ENCODE measurements at places on chromosomes 1 and 21.
A peak's percentile ranks its signal among the peaks of the same experiment; 100 is the strongest.

GRCh38 chr1:11804666-11805421, 920 bp downstream of the MTHFR start:
- peak; percentile 68 for DNase-seq

- DNase-seq: no peak
Observed at GRCh38 chr1:11147197-11147770, 41.9 kb upstream of the ANGPTL7 start.

DNA sequence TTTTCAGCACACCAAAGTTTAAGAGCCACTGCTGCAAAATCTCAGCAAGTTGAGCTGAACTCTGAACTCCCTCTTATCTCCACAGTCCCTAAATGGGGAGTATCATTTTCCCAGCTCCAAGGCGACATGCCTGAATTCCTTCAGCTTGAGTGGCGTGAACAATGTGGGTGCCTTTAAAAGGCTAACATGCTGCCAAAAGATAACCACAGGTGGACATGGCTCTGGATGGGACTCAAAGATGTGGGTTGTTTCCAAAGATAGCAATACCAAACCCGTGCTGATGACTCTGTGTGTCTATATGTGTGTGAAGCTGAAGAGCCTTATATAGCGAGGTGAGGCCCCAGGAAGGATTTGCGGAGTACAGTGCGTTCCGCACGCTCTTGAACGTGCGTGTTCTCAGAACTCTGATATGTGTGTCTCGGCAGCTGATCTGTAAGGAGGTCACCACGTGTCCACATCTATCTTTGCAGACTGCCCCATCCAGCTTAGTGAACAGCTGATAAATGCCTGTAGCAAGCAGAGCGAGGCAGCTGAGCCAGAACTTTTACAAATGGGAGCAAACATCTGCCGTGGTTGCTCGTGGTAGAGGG, 189.2 kb downstream of the DYRK1A start:
- DNase-seq: no peak

- DNase-seq: no peak
Observed at GRCh38 chr1:43982808-43983207, 3.8 kb downstream of the B4GALT2 start.

DNA sequence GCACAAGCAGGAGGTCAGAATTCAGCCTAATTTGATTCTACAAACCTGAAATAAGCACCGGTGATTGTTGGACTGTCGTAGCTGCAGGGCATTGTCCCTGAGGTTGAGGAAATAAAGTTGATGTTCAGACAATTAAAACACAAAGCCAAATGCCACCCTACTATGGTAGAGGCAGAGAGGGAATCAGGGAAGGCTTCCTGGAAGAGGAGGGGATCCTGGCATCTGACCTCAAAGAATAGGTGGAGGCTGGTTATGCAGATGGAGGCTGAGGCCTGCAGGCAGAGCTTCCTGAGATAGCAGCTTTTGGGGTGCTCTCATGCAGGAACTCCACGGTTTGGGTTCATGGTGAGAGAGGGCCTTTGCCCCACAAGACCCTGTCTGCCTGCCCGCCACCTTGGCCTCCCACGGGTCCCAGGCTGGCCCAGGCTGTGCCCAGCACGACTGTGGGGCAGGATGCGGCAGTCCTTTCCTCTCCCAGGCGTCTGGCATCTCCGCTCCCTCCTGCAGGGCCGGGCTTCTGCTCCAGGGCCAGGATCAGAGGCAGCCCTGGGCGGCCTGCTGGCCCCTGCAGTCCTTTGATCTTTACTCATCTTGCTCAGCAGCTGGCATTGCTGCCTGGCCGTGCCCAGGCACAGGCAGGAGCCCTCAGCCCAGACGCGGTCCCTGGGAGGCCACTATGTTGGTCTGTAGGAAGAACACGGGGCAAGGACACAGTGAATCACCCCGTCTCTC, 134.1 kb upstream of the VAMP3 start:
- DNase-seq: no peak

GRCh38 chr1:22507587-22507986, 55.7 kb upstream of the EPHA8 start:
- no peak for DNase-seq

- no peak for DNase-seq
Observed at GRCh38 chr1:46425726-46426125, 31.6 kb downstream of the FAAH start.

DNA sequence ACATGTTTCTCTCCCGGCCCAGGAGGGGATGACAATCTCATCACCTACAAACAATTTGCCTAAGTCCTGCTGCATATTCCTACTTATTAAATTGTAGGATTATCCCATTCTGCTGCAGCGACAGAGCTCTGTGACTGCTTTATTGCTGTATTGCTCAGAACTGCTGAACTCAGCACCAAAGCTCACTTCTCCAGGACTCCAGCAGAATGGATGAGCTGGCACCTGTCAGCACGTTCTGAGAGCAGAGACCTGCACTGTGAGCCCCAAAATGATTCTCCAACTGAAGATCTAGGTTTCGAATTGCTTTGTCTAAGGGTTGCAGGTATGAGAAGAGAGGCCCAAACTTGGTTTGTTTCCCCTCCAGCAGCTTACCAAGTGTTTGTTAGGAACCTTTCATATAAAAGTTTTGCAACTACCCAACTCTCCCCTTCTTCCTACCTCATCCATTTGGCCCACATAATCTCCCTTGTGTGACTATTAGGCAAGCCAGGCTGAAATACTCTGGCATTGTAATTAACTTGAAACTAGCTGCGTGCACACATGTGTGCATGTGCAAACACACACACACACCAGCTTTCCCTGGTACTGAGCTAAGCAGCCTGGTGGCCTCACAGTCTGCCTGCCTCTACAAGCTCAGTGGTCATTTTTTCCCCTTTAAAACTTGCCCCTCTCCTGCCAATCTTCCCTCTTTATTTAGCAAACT, 161.4 kb upstream of the CAMK1G start:
- DNase-seq: no peak

GRCh38 chr21:43812139-43812821, 22.9 kb downstream of the RRP1 start:
- DNase-seq: no peak

DNA sequence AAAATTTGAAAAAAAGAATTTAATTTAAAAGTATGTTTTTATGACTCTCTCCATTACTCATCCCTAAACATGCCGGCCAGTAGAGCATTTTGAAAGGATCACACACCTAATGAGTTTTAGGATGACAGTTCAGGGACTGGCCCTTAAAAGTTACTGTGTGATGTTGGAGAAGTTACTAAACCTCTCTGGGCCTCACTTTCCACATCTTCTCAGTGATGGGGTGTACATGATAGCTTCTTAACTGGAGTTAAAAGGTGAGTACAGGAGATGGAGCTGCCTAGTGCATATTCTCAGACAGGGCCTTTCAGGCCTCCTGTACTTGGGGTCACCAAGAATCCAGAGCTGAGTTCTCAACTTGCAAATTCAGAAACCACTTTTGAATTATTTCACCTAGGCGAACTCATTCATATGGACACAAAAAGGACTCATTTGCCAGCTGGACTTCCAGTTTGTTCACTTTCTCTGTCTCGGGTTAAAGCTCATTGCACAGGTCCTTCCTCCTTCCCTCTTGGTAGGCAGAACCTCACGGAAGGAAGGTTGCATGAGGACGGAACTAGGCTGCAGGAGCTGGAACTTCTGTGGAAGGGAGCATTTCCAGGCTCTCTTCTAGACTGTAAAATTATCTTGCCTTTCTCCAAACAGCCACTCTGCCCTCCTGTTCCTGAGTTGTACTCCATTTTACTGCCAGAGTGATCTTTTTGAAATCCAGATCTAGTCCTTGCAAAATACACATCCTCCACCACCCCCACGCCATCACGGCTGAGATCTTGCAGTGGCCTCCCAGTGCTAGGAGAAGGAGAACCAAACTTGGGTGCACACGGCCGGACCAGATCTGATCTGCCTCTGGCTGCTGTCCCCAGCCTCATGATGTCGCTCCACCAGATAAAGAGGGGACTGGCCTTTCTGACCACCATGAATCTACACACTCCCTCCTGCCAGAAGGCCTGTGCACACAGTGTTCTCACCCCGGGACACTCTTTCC, 4.3 kb upstream of the SLC30A1 start:
- no peak for DNase-seq

GRCh38 chr1:35629051-35629450, 12.3 kb downstream of the PSMB2 start:
- DNase-seq: no peak

- peak; percentile 12 for DNase-seq
Observed at GRCh38 chr1:78333502-78333901, 157.3 kb upstream of the PTGFR start.

DNA sequence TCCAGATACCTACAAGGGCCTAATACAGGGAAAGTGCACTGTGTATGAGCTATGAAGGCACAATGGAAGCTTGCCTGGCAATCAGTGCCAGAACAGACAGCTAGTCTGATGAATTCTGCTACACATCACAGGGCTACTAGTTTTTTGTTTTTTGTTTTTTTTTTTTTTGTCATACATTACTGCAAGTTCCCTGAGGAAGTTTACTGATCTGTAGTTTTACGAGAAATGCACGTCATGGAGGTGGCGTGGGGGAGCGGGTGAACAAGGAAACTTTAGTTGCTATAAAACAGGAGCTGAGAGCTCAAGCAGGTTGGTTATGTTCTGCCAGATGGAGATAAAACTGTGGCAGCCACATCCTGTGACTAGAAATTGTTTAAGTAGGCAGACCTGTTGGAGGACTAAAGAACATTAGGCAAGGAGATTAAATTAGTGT, 17.7 kb downstream of the PTPRC start:
- peak; percentile 87 for DNase-seq

DNA sequence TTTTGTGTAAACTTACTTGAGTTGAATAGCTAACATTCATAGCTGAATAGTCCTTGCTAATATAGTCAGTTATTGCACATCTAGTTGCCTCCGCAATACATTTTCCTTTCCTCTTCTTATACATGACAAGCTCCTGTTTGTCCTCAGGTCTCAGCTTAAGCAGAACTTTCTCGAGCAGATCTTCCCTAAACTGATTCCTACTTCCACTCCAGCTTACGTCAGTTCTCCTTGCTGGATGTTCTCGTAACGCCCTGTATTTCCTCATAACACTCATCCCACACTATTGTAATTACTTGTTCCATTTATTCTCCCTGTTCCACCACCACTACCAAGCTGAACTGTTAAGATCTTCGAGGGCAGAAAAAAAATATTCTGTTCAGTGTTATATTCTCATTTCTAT, 15.1 kb upstream of the OMA1 start:
- no peak for DNase-seq

GRCh38 chr1:172288581-172288980, 131.9 kb upstream of the C1orf105 start:
- DNase-seq: no peak

DNA sequence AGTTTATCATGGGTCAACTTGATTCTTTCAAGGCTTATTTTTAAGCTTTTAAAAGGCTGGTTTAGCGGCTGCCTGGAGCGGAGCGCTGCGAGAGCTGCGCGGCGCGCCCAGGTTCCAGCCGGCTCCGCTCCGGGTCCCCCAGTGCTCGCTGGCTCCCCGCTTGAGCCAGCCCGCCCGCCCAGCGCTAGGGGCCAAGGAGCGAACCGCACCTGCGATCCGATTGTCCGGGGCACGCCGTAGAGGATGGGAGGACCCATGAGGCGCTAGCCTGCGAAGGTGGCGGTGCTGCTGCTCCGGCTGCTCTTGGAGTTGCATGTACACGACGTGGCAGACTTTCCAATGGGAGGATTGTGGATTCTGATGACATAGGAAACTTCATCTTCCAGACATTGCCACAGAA, 9.9 kb upstream of the CFHR4 start:
- no peak for DNase-seq

DNA sequence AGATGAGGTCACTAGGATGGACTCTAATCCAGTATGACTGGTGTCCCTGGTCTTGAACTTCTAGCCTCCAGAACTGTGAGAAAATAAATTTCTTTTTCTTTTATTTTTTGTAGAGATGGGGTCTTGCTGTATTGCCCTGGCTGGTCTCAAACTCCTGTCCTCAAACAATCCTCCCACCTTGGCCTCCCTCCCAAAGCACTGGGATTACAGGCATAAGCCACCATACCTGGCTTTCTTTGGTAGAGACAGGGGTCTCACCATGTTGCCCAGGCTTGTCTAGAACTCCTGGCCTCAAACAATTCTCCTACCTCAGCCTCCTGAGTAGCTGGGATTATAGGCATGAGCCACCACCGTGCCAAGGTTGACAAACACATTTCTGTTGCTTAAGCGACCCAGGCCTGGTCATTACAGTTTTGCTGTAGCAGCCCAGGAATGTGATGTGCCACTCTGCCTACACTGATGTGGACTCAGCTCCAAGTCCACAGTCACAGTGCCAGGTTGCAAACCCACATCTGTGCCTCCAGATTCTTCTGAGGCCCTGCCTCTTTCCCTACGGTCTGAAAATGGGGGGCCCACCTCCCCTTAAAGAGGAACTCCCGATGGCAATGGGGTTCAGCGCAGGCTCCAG, 15.9 kb downstream of the PYCR2 start:
- no peak for DNase-seq

Data from activated CD4-positive, alpha-beta T cell treated with anti-CD3 and anti-CD28 coated beads for 36 hours (primary cell).